Activated naive CD4-positive, alpha-beta T cell treated with anti-CD3 and anti-CD28 coated beads, Interleukin-2, amount 50 U/mL, for 72 hours (primary cell): ENCODE measurements at places on chromosomes 3 and 15. TPM values are rescaled to one million over a fixed set of nuclear protein-coding genes. Genes with fewer than 3 reads are reported as not detected.

DNA sequence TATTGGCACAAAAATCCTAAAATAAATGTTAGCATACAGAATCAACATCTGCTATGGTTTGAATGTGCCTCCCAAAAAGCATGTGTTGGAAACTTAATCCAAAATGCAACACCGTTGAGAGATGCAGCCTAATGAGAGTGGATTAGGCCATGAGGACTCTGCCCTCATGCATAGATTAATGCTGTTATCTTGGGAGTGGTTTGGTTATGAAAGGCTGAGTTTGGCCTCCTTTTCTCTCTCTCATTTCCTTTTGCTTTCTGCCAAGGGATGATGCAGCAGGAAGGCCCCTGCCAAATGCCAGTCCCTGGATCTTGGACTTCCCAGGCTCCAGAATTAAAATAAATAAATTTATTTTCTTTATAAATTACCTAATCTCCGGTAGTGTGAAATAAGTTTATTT is 49.4 kb downstream of the SYNM start:
- DNase-seq = no peak

GRCh38 chr3:149015393-149015792 is 24.1 kb downstream of the GYG1 start:
- no peak for DNase-seq

DNA sequence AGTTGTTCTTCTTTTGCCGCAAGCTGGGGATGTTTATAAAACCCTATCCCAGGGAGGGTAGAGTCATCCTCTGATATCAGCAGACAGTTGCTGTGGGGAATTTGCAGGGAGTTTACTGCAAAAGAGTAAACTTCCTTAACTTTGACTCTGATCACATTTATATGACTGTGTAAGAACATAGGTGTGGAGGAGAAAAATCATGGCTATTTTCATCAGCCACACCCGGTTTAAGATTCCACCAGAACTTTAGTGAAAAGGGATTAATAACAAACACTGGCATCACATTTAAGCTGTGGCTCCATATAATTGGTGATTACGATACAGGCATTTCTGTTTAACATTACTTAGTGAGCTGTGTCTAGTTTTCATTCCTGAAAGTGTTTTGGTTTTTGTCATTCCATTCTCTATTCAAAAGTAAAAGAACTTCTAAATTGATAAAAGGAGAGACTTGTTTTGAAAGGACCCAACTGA is 143.1 kb downstream of the MYLK start:
- no peak for DNase-seq

- DNase-seq = no peak
These were observed at the start of gene OXTR for GRCh38 chr3:8769088-8769822. OXTR (minus strand) TSS chr3:8769613; CDS start chr3:8768187, 1,426 bp downstream.

Gene PRSS50
- not detected for total RNA-seq
